ENCODE measurements at places on chromosomes 1 and 21.

GRCh38 chr1:69363236-69363635 is 204.5 kb upstream of the LRRC7 start:
- DNase-seq: no peak

DNA sequence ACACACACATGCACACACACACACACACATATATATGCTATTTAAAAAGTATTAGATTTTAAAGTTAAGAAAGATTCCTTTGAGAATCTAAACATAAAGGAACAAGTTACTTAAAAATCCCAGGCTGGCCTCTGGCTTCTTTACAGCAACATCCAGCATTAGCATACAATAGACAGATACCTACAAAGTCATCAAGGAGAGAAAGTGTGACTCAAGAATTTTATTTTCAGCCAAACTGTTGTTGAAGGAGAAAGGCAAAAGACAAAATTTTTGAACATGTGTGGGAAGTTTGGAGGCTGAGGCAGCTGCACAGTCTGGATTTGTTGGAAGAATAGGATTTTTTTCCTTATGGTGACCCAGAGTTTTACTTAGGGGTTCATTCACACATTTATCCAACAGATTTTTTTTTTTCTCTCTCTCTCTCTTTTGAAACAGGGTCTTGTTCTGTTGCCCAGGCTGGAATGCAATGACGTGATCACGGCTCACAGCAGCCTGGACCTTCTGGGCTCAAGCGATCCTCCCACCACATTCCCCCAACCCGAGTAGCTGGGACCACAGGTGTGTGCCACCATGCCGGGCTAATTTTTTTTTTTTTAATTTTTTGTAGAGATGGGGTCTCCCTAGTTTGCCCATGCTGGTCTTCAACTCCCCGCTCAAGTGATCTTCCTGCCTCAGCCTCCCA is 24.0 kb upstream of the SPOCD1 start:
- no peak for DNase-seq

- DNase-seq: no peak
Measured at GRCh38 chr1:13935336-13935735, 235.3 kb downstream of the PRDM2 start.

DNA sequence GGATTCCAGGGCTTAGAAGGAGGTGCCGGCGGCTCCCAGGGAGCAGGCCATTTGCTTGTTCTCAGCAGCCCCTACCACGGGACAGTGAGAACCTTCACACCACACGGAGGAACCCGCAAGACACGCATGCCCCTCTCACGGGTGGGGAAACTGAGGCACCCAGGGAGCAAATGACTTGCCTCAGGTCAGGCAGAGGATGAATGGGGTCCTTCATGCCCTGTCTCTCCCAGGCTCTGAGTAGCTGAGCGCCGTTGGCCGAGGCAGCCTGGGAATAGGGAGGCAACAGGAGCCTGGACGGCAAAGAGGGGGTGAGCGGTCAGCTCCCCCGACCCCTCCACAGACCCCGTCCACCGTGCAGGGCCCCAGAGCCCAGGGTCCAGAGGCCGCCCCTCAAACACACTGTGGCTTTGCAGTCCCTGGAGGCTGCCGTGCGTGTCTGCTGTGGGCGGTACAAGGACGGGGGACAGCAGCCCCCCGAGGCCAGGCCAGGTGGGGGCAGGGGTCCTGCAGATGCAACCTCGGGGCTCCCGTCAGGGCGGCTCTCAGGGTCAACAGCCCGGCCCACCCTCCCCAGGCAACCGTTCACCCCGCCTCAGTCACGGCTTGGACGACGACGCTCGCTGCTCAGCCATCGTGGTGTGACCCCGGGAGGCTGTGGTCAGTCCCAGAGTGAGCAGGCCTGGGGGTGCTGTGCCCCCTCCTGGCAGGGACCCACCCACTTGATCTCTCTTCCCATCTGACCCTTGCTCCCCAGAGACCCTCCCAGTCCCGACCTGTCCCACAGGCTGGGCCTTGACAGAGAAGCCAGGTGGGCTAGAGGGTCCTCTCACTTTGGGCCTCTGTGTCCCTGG is 15.8 kb upstream of the COL6A2 start:
- DNase-seq: peak; percentile 84

- DNase-seq: no peak
Measured at GRCh38 chr1:98793136-98793535, 131.6 kb downstream of the SNX7 start.

GRCh38 chr1:173202424-173203145 is 4.5 kb downstream of the TNFSF4 start:
- no peak for DNase-seq

GRCh38 chr1:192059407-192059806 is 98.9 kb upstream of the RGS18 start:
- DNase-seq: no peak

- no peak for DNase-seq
Measured at GRCh38 chr1:183968386-183968785, 69.1 kb downstream of the COLGALT2 start.

DNA sequence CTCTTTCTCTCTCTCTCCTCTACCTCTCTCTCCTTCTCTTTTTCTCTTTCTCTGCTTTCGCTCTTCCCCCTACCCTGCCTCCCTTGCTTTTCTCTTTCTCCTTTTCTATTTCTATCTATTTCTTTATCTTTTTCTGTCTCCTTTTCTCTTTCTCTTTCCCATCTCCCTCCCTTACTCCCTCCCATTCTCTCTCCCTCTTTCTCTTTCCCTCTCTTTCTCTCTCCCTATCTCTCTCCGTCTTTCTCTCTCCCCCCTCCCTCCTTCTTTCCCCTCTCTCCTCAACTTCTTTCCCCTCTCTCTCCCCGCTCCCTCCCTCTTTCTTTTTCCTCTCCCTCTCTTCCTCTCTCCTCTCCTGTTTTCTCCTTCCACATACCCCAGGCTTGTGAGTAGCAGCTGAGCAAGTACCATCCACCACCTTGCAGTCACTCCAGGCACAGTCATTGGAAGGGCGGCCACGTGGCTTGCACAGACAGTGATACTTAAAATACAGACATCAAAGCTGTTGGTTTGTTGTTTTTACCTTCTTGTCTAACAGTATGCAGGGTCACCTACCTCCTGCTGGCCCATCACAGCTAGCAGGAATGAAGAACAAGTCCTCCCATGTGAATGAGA is 209.1 kb upstream of the COA6 start:
- DNase-seq: no peak

GRCh38 chr1:214551436-214552173 is at the start of gene PTPN14:
TSS of gene PTPN14 (minus strand) at chr1:214551602. CDS start at chr1:214464803, 86,799 bp downstream.
- no peak for DNase-seq

DNA sequence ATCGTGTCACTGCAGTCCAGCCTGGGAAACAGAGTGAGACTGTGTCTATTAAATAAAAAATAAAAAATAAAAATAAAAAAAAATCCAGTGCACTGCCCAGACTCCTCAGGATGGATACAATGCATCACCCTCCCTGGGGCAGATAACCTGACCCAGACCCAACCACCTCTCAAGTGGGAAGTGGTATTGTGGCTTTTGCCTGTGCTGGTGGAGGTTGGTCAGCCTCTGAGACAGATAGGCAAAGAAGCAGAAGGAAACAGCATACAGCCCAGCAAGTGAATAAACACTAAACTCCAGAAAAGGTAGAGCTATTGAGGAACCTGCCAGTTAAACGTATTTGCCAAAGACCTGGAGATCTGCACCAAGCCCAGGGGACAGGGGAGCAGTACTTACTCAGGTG is 22.0 kb downstream of the HHIPL2 start:
- no peak for DNase-seq

- no peak for DNase-seq
Measured at GRCh38 chr1:167562702-167563101, 9.1 kb upstream of the CREG1 start.

GRCh38 chr1:57612833-57613232 is 189.0 kb upstream of the DAB1 start:
- DNase-seq: no peak

GRCh38 chr21:43983860-43984420 is 28.2 kb upstream of the TRAPPC10 start:
- no peak for DNase-seq

DNA sequence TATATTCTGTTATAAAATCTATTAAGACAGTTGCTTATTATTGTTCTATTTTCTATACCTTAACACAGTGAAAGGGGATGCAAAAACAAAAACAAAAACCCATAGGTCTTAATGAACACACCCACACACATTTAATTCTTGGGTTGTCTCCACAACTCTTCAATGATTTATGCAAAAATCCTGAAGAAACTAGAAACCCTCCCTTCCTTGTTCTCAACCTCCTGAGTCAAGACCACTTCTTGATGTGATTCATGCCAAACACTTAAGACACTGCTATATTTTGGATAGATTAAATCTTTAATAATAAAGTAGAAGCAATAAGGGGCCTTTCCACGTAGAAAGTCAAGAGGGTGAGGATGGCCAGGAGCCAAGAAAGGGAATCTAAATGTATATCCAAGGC is 23.4 kb downstream of the SCAF4 start:
- no peak for DNase-seq

DNA sequence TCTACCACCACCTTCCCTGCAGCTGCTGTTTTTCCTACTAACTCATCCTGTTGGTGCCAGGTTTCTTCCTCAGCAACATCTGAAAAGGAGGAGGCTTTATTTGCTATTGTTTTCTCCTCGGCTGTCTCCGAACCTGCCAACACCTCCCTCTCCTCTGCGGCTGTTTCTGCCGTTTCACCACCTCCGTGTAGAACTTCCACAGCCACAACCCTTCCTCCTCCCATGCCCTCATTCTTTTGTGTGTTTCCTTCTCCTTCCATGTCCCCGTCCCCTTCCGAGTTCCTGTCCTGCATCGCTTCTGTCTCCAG is 59.0 kb upstream of the LRRC53 start:
- DNase-seq: no peak

GRCh38 chr1:106292130-106292529 is 764.3 kb upstream of the PRMT6 start:
- no peak for DNase-seq

GRCh38 chr1:207875532-207875931 is 35.4 kb downstream of the CD34 start:
- DNase-seq: peak; percentile 60

DNA sequence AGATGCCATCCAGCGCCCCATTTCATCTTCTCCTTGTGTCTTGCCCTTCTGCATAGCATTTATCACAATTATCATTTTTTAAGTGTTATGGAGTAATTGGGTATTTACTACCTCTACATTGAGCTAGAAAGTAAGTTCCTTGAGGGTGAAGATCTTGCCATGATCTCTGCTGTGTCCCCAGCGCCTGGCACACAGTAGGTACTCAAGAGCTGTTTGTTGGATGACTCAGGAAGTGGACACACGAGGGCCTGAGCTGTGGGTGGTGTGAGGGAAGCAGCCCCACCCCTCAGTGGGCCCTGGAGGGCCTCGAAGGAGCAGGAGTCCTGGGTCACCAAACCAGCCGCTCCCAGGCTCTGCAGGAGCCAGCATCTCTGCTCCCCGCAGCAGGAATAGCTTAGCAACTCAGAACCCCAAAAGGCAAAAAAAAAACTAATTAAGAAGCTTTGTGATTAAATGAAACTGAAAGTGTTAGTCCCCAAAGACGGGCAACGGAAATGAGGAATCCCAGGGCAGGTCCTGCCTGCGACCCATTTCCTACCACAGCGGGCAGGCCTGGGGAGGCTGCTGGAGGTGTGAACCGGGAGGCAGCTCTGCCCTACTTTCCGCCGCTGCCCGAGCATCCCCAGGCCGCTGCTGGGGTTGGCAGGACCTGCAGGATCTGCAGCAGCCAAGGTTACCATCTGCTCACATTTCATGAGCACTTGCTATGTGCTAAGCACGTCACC is 87.7 kb downstream of the LACTBL1 start:
- DNase-seq: no peak

DNA sequence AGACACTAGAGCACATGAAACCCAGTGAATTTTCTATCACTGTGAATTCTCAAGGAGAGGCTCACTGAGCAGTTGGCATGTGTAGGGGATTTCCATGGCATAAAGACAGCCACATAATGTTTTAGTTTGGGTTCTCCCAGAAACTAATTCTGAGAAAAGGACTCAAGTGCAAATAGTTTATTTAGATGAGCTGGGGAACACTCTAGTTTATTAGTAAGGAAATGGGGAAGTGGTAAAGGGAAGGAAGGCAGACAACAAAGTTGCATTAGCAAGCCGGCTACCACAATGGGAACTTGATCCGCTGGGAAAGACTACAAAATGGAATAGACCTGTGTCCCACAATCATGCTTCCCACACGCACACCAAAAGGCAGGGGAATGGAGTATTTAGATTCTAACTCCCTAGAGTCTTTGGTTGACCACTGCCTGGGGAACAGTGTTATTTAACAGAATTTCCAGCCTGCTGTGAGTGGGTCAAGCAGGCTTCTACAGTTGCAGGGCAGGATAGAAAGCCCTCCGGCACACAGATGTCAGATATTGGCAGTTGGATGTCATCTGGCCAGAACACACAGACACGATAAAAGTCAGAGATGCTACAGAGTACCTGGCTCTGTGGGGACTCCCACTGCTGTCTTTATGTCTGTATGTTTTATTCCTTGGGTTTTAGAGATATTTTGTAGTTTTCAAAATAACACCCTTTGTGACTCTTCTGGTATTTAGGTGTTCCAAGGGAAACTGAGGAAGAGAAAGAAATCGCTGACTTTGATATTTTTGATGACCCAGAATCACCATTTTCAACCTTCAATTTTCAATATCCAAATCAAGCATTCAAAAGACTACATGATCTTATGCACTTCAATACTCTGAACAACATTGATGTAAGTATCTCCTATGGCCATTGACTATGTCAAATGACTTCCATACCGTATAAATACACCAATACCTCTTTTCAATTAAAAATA is 150.1 kb downstream of the PLA2G4A start:
- DNase-seq: no peak

DNA sequence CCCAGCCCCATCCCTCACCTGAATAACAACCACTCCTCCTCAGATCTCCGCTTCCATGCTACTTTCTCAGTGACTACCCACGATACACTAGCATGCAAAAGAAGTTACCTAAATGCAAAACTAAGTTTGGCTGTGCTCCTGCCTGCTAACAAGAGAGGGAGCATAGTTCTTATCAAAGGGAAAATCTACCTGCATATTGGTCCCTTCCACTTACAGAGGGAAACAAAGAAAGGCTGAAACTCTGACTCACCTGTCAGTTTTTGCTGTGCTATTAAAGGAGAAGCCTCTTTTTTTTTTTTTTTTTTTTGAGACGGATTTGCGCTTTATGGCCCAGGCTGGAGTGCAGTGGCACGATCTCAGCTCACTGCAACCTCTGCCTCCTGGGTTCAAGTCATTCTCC is 43.8 kb upstream of the RAVER2 start:
- no peak for DNase-seq

GRCh38 chr1:22452481-22452957 is 868 bp downstream of the ZBTB40 start:
- DNase-seq: no peak

DNA sequence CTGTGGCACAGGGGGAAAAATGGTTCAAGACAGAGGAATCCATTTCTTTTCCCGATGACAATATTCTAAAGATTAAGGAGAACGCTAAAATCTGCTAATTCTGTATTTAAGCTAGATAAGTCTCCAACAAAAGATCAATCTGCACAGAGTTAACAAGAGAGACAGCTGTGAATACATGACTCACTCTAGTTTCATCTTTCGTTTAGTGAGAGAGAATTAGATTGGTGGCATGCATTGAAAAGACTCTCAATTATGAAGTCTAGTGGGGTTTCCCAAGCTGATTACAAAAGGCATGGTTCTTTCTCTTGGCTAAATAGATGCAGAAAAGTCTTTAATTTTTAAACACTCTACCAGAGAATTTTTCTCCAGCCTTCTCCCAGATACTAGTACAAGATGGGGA is 34.4 kb downstream of the CAPN9 start:
- no peak for DNase-seq

GRCh38 chr1:44802306-44803061 is 2.3 kb downstream of the PLK3 start:
- no peak for DNase-seq
